Cardiac septum (tissue), 1 donor: ENCODE measurements at places on chromosomes 12 and 14.

DNA sequence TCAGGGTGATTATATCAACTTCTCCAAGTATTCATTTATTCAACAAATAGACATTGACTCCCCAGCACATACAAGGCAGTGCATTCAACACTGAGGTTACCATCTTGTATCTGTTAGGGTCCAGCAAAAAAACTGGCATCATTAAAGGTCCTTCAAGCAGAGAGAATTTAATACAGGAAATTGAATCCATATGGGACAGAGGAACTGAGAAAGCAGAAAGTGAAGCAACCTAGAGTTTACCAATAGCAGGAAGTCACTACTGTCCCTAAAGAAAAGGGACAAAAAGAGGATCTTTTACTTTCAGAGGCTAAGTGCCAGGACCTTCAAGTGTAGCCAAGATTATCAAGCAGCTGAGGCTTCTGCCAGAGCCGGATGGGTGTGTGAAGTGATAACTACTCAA lies 237.8 kb upstream of the TBX3 start:
- no peak for DNase-seq

GRCh38 chr14:73723406-73723796 lies 9.2 kb upstream of the PNMA1 start:
- DNase-seq = no peak

DNA sequence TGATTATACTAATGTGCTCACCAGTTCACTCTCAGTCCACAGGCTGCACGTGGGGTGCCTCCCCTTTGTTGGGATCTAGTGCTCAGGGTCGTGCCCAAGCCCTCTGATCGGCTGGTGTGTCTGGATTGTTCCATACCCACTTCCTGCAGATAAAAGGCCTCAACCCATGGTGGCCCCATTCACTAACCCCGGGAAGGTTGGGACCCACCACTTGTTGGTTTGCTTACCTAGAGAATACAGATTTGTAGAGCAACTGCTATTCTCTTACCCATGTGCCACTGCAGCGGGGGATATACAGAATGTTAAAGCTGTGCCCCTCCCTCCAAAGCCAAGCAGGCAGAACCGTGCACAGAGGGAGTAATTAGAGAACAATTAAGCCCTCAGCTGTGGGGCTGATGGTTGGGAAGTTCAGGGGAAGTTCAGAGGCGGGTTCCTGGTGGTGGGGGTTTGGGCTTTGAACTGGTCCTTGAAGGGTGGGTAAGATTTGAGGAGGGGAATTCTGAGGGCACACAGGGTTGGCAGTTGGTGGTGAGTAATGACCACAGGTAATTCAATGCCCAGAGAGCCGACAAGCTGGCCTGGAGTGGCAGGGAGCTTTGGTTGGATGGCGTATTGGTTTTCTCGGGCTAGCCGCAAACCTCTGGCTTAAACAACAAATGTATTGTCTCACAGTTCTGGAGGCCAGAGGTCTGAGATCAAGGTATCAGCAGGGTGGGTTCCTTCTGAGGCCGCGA lies 68.8 kb downstream of the ADCK1 start:
- DNase-seq = no peak

- DNase-seq = no peak
These were observed 30.8 kb downstream of the TEP1 start for GRCh38 chr14:20382526-20382925.

GRCh38 chr14:47207617-47208016 lies 467.8 kb downstream of the MDGA2 start:
- DNase-seq = no peak

DNA sequence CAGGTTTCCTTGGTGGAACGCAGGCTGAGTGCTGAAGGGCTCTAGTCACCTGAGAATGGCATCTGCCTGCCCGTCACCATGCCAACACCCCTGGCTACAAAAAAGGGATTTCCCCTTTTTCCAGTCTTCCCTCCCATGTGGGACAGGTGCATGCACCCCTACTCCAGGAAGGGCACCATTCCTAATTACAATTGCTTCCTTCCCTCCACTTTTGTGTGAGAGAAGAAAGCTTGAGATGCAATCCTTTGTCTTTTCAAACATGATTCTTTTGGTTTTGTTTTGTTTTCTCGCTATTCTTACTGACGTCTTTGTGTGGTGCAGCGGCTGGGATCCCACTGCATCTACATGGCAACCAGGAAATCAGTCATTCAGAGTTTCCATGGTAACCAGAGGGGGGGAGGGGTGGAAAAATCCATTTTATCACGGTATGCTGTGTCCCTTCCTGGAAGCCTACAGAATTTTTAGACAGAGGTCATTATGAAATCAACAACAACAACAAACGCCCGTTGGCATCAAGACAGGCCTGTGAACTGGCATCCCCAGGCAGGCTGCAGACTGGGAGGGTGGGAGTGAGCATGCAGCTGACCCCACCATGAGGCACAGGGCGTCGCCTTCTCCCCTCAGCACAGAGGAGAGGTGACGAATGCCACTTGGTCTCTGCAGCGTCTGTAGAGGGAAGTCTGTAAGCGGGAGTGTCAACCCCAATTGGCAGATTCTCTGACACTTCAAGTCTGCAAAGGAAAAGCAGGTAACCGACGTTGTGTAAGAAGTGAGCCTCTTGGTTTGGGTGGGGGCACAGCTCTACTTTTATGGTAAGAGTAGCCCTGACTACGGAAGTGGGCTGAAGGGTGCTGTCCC lies 13.6 kb upstream of the GNG2 start:
- DNase-seq = peak; percentile 86

GRCh38 chr12:113980537-113981337 lies 14.6 kb upstream of the RBM19 start:
- DNase-seq = no peak

GRCh38 chr12:126843915-126844669 lies 1422.9 kb upstream of the TMEM132C start:
- DNase-seq = no peak

DNA sequence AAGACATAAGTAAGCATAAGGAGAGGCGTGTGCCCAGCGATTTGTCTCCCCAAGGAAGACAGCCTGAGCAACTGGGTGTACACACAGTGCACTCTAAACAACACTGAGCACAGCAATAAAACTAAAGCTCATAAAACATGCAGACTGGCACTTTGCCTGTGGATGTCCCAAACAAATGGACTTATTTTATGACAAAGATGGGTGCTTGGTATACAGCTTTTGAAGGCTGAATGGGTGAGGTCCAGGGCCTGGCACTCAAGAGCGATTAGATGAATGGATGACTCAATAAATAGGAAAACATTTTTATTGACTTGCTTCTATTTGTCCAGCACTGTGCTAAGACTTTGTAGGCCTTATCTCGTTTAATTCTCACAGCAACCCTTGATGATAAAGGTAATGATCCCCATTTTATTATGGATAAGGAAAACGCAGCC lies 28.5 kb downstream of the LGMN start:
- DNase-seq = no peak

DNA sequence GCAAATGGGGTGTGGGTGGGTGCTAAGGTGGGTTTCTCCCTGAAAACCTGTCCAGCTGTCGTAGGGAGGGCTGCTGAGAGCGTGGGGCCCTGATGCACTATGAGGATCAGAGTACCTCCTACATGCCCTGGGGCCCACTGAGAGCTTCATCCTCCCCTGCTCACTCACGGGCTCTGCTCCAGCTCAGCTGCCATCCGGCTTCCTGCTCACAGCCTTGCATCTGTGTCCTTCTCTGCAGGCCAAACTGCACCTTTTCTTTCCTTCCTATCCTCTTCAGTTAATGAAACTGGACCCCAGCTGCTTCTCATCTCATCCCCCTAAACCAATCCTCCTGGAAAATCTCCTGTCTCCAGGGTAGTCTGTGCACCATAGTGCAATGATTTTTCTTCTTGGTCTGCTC lies 22.2 kb upstream of the GPRC5D start:
- no peak for DNase-seq

DNA sequence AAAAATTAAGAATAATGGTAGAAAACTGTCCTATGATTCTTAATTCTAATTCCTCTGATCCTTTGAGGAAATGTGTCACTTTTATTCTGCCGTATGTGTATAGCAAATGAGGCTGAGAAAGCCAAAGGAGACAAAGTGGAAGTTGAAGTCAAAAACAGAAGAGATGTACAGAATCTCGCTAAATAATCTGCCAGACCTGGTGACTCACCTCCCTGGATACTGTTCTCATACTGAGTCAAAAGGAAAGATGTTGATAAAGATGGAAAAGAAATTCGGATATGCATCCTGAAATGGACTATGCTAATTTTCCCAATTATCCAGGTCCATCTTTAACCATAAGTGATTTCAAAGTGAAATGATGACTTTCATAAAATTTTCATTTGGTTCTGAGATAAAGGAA lies 92.5 kb downstream of the DUSP6 start:
- no peak for DNase-seq

GRCh38 chr12:113846883-113847755 lies 119.0 kb downstream of the RBM19 start:
- no peak for DNase-seq

GRCh38 chr12:68056300-68056699 lies 67.1 kb downstream of the IFNG-AS1 start:
- no peak for DNase-seq

GRCh38 chr12:109110988-109111495 lies 5.3 kb upstream of the ACACB start:
- DNase-seq = peak; percentile 95

- DNase-seq = no peak
These were observed 10.6 kb downstream of the CHST11 start for GRCh38 chr12:104467346-104467837.

- DNase-seq = no peak
These were observed 9.3 kb downstream of the BDKRB2 start for GRCh38 chr14:96213871-96214465.

GRCh38 chr14:67599698-67600561 lies at the start of gene PIGH:
TSS of gene PIGH (minus strand) at chr14:67600268. CDS start at chr14:67600203, 65 bp downstream.
- DNase-seq = peak; percentile 95

DNA sequence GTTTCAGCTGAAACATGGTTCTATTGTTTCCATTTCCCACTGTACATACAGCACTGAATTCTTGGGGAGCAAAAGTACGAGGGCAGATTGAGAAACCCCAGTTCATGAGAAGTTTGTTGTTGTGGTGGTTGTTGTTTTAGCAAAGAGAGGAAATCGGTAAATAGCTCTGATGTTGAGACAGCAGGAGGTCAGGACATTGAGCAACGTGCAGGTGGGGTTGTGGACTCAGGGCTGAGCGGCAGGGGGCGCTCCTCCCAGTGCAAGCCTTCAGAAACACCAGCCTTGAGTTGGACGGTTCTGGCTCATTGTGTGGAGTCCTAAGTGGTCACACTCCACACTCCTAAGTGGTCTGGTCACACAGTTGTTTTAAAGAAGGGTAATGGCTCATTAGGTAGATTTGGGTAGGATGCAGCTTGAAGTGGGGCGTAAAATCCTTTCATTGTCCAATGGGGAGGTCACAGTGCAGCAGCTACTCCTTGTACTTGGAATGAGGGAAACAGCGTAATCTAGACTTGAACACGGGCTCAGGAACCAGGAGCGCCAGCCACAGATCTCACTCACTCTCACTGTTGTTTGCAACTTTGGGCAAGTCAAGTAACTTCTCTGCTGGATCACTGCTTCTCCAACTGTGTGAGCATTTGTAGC lies 14.5 kb upstream of the PWP1 start:
- no peak for DNase-seq

- no peak for DNase-seq
These were observed 341.6 kb downstream of the EMP1 start for GRCh38 chr12:13538136-13538535.

DNA sequence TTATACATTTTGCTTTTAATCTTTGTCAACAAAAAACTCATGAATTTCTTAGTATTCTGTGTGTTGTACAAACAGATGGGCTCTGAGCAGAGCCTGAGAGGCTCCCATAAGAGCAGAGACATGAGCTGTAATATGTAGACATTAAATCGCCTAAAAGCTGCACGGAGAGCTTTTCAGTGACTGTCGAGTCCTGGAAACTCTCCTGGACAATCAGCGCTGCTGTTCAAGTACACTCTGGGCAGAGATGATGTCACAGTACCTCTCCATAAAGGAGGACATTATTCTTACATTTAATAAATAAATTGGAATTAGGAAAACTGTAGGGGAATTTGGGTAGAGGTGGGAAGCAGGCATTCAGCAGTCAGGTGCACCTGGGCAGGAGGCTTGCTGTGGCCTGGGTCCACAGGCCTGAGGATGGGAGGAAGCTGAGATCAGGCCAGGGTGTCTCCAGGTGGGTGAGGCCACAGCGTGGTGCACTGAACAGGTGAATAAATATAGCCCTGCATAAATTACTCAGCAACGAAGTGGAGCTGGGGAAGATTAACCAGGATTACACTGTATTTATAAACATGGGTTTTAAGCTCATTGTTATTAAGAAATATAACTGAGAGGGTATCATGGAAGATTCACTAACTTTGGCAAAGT lies 13.3 kb upstream of the TCL1A start:
- no peak for DNase-seq

DNA sequence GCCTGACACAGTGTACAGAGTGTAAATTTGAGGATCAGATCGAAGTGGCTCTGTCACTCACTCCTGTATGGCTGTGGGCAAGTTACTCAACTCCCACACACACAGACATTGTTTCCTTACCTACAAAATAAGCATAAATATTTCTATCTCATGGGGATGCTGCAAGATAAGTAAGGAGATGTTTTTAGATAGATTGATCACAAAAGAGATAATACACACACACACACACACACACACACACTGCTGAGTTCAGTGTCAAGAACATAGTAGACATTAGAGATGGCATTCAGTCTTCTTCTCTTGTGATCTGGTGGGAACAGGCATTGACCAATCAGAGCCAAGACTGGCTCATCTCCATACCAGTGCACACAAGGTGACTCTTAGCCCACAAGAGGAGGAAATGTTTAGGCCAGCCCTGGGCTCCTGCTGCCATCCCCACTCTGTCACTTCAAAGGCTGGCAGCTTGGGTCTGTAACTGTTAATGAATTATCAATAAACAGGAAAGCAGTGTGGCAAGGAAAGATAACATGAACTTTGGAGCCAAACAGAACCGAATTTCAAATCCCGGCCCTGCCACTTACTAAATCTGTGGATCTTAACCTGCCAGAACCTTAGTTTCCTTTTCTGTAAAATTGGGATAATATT lies 3.4 kb upstream of the RNASE8 start:
- DNase-seq = no peak

- DNase-seq = no peak
These were observed 36.8 kb upstream of the PLEKHG6 start for GRCh38 chr12:6273541-6274230.

DNA sequence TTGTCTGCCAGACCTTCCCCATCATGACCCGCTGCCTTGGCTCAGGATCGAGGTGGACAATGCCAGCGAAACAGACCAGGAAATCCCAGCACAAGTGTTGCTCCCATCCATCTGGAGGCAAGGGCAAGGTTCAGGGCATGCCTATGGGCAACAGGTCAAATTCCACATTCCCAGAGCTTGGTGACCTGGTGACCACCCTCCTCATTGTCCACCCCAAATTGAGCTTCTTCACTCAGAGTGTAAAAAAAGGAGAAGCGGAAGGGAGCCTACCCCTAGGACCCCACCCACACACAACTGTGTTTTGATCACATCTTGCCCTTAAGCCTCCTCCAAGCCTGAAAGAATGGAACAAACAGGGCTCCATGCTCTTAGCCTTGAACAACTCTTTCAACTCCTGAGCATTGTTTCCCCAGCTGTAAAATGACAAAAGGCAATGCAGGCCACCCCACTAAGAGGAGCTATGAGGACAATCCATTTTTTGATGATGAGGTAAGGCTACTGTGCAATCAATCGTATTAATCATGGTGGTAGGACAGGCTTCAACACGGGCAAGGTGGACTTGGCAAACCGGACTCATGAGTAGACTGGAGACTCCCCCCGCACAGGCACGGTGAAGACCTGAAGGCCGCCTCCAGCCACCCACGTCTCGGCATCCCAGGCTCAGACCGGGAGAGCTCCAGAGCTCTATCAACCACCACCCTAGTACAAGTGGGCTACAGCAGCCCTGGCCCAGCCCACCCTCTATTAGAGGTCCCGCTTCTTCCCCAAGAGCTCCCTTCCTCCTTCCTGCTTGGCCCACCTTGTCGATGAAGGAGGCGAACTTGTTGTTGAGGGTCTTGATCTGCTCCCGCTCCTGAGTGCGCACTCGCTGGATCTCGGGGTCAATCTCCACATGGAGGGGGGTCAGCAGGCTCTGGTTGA lies 866 bp downstream of the KRT79 start:
- DNase-seq = no peak
